T-cell (primary cell): ENCODE measurements at places on chromosomes 3 and 15.
A peak's percentile ranks its signal among the peaks of the same experiment; 100 is the strongest.

GRCh38 chr3:71307991-71308697 lies 275.4 kb downstream of the FOXP1 start:
- peak overlapping the region; percentile 15 for H3K4me3 ChIP-seq
- peaks cover 30% of the 10 kb centered on the region for H3K4me1 ChIP-seq
- no peaks in the 10 kb centered on the region for H3K27me3 ChIP-seq
- H3K27ac ChIP-seq: peak overlapping the region; percentile 25

- no peak for DNase-seq
- H3K27ac ChIP-seq: no peak overlapping the region
- peaks cover 6% of the 10 kb centered on the region for H3K27me3 ChIP-seq
- H3K4me3 ChIP-seq: no peak overlapping the region
- no peaks in the 10 kb centered on the region for H3K36me3 ChIP-seq
Measured at GRCh38 chr15:42118650-42119445, 24.5 kb upstream of the PLA2G4D start.

GRCh38 chr3:188673646-188674186 lies 498.1 kb upstream of the TPRG1 start:
- no peaks in the 10 kb centered on the region for H3K36me3 ChIP-seq
- H3K4me1 ChIP-seq: no peaks in the 10 kb centered on the region
- no peaks in the 10 kb centered on the region for H3K27me3 ChIP-seq
- H3K4me3 ChIP-seq: no peak overlapping the region
- DNase-seq: no peak

DNA sequence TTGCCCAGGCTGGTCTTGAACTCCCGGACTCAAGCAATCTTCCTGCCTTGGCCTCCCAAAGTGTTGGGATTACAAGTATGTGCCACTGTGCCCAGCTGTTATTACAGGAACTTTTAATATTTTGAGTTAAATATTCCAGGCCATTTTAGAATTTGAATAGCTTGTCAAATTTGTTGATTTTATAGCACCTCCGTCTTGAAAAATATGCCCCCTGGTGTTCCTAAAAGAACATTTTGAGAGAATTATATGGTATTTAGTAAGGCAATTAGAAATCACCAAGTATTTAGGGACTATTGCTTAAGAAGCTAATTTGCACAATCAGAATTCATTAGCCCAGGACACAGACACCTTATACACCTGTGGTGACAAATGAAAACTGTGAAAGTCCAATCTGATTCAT lies 23.7 kb downstream of the PDE8A start:
- H3K4me1 ChIP-seq: peaks cover 13% of the 10 kb centered on the region
- H3K27me3 ChIP-seq: no peaks in the 10 kb centered on the region
- no peaks in the 10 kb centered on the region for H3K36me3 ChIP-seq
- no peak overlapping the region for H3K27ac ChIP-seq
- no peak for DNase-seq

- no peak overlapping the region for H3K4me3 ChIP-seq
- H3K36me3 ChIP-seq: no peaks in the 10 kb centered on the region
- H3K27me3 ChIP-seq: no peaks in the 10 kb centered on the region
- no peak overlapping the region for H3K27ac ChIP-seq
- peak; percentile 49 for DNase-seq
Measured at GRCh38 chr15:98311566-98312188, 336.7 kb upstream of the IGF1R start.

DNA sequence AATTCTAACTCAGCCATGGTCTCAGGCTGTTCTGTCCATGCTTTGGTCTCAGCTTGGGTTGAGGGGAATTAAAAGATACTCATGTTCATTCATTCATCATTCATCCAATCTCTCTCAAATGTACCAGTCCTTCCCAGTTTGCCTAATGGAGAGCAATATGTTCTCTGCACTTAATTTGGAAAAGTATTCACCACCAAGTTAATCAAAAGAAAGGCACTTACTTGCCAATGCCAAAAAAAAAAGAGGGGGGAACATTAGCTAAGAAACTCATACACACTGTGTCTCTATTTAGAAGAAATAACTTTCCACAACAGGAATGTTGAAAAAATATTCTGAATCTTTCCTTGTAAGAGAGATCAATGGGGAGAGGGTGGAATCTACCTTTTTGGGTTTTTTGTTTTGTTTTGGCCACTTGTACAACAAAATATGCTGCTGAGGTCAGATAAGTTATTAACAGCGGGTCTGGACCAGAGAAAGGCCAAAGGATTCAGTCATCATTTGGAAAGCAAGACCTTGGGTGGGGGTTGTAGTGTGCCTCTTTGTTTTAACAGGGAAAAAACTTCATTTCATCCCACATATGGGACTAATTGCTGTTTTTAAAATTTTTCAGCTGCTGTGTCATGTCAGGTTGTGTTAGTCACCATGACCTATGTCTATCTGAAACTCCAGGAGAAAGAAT lies 152.3 kb downstream of the FBN1 start:
- H3K4me1 ChIP-seq: no peaks in the 10 kb centered on the region
- DNase-seq: no peak
- H3K4me3 ChIP-seq: no peak overlapping the region
- H3K27me3 ChIP-seq: no peaks in the 10 kb centered on the region

- H3K4me1 ChIP-seq: no peaks in the 10 kb centered on the region
- DNase-seq: no peak
- no peak overlapping the region for H3K4me3 ChIP-seq
Measured at GRCh38 chr3:76698136-76698706, 341.7 kb upstream of the ROBO2 start.

GRCh38 chr15:84863565-84864443 lies 20.7 kb upstream of the SLC28A1 start:
- H3K4me1 ChIP-seq: no peaks in the 10 kb centered on the region
- no peak for DNase-seq
- H3K36me3 ChIP-seq: no peaks in the 10 kb centered on the region
- H3K27me3 ChIP-seq: no peaks in the 10 kb centered on the region
- H3K4me3 ChIP-seq: no peak overlapping the region
- no peak overlapping the region for H3K27ac ChIP-seq

DNA sequence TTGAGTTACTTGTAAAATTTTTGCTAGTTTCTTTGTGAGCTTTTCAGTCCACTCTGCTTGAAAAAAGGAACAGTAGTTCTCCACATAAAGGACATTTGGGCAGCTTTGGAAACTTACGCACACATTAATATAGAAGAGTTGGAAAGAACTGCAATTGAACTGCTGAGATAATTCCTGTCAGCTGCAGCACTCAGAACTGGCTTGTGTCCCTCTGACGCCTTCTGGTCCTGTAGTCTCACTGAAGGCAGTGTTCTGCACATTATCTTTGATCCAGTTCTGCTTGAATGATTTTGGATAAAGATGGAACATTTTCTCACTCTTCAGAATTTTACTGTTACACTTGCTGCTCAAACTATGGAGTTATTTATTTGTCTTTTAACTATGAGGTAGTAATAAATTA lies 901.9 kb downstream of the OTOL1 start:
- no peak overlapping the region for H3K27ac ChIP-seq
- no peaks in the 10 kb centered on the region for H3K27me3 ChIP-seq
- no peak for DNase-seq
- H3K36me3 ChIP-seq: no peaks in the 10 kb centered on the region
- no peak overlapping the region for H3K4me3 ChIP-seq

GRCh38 chr3:184470551-184470950 lies 90.7 kb downstream of the CHRD start:
- no peak overlapping the region for H3K4me3 ChIP-seq
- H3K4me1 ChIP-seq: no peaks in the 10 kb centered on the region
- H3K27ac ChIP-seq: no peak overlapping the region
- no peak for DNase-seq
- H3K36me3 ChIP-seq: no peaks in the 10 kb centered on the region

GRCh38 chr3:39178553-39178952 lies 13.8 kb downstream of the XIRP1 start:
- H3K27me3 ChIP-seq: no peaks in the 10 kb centered on the region
- no peak overlapping the region for H3K4me3 ChIP-seq
- H3K4me1 ChIP-seq: peaks cover 20% of the 10 kb centered on the region
- DNase-seq: no peak
- H3K36me3 ChIP-seq: no peaks in the 10 kb centered on the region
